Stimulated activated CD4-positive, alpha-beta T cell treated with anti-CD3 and anti-CD28 coated beads, Interleukin-4, amount 100 ng/mL, for 24 hours (primary cell): ENCODE measurements at places on chromosomes 13 and 19.

GRCh38 chr19:1062387-1063029 is 4.5 kb upstream of the ARHGAP45 start:
- DNase-seq, result peak; percentile 44

GRCh38 chr19:10230861-10231611 is at the start of gene S1PR2:
Gene S1PR2 (minus strand): TSS chr19:10231331. CDS start chr19:10224905, 6,426 bp downstream.
- peak; percentile 66 for DNase-seq

GRCh38 chr19:50553134-50553703 is 15.0 kb downstream of the LRRC4B start:
- no peak for DNase-seq

- no peak for DNase-seq
Measured at GRCh38 chr19:13339869-13340268, 166.4 kb downstream of the CACNA1A start.

GRCh38 chr19:35812220-35813042 is at the start of gene PRODH2:
Gene PRODH2 (minus strand): TSS chr19:35812845. CDS start chr19:35812805, 40 bp downstream.
- no peak for DNase-seq

- DNase-seq, result no peak
Measured at GRCh38 chr13:76874479-76874878, 11.7 kb downstream of the KCTD12 start.

- no peak for DNase-seq
Measured at GRCh38 chr19:43430142-43430710, 15.5 kb downstream of the TEX101 start.

DNA sequence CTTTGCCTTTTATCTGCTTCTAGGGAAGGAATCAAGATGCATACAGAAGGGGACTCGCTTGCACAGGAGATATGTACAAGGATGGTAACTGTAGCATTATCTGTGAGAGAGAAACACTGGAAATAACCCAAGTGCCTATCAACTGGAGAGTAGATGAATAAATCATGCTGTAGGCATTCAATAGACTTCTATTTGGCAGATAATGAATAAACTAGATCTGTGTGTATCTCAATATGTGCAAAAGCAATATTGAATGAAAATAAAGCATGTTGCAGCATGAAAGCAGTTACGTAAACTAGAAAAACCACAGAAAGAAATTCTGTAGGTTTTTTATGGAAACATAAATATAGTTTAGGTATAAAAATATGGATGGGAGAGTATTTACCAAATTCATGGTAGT is 38.6 kb upstream of the RGCC start:
- no peak for DNase-seq

DNA sequence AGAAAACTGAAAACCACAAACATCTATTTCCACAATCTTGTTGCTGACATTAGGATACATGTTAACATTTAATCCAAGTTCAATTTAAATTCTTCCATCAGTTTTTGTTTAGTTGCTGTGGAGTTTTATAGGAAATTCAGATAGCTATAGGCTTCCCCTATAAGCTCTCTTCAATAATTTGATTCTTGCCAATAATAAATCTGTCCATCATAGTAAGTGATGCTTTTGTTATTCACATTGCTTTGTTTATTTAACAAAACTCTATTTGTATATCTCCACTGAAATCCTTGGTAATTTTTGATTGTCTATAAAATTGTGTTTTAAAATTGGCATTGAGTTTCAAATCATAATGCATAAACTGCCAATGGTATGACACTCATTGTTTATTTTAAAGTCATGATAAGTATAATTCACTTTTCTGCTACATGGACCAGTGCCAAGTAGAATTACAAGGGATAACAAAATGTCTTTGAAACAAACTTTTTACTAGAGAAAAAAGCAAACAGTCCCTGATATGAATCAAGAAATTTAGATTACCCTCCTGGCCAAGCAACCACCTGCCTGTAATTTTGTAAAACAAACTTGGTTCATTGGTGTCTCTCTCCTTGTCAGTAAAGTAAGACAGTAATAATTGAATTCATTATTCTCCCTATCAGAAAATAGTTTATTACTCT is 577.3 kb upstream of the GPC6 start:
- no peak for DNase-seq

DNA sequence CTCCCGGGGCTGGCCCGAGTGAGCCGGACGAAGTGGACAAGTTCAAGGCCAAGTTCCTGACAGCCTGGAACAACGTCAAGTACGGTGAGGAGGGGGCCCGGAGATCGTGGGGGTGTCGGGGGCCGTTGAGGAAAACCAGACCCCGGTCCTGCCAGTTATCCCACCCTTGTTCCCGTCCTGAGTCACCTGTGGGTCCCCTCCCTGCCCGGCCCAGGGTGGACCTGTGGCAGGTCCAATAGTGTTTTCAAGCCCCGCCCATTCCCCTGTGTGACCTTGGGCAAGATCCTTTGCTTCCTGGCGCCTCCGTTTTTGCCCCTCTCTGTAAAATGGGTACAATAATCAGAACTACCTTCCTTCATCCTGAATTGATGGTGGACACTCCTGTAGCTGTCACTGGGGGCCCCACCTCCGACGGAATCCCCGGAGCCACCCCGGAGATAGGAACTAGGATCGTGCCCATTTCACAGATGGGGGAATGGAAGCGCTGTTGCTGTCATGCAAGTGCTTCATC is 593 bp downstream of the ATG4D start:
- DNase-seq, result no peak

DNA sequence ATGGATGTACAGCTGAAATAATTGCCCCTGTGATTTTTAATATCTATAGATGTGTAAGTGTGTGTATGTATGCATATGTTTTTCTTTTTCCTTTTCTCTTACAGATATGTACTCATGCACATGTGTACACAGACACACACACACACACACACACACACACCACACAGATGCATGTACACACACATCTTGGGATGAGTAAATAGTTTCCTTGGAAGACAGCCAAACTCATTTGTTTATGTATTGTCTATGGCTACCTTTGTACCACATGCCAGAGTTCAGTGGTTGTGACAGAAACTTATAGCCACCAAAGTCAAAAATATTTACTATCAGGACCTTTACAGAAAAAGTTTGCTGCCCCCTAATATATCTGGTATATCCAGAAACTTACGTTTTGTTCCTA is 192.6 kb downstream of the MAB21L1 start:
- DNase-seq, result no peak

DNA sequence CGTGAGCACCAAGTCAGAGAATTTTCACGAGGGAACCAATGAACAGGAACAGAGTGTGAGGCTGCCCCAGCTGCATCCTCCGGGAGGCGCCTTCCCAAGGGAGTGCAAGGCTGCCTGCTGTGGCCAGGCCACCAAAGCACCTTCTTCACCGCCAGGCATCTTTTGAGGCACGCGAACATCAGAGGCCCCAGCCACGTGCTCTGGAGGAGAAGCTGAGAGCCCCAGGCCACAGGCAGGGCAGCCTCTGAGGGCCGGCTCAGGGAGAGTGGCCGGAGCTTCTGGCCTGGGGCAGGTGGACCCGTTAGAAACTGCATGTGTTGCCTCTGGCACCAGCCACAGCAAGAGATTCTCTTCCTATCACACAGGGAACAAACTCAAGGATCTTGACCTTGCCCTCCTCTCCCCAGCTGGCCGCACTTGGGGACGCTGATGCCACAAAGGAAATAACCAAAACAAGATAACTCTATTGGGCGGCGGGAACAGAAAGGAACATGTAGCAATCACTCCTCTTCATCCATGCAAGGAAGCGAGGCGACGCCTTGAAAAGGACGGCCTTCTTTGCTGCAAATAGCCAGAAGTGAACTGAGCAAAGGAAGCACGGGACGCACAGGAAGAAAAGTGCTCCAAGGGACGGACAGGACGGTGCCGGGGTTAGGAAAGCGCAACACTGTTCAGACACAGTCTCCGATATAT is 19.9 kb downstream of the GAS6 start:
- no peak for DNase-seq
